Thymus (tissue), 14 donors: ENCODE measurements at places on chromosomes 7 and 10.

DNA sequence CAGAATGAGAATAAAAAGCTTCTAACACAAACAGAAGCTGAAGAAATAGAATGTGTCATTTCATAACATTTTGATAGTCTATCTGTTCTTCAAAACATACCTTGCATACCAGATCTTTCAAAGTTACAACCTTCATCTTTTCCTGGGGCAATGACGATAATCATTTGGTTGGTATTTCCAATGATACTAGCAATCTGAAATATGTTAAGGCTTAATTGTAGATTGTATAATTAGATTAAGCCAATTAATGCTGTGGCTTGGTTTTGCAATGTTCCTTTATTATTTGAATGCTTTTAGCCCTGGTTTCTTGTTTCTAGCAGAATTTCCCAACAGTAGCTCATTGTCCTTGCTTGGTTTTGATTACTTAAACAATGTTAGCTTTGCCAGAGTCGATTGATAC lies 84.6 kb downstream of the CABCOCO1 start:
- DNase-seq, result no peak

GRCh38 chr10:116271593-116272439 lies 1.2 kb downstream of the GFRA1 start:
- DNase-seq, result no peak

DNA sequence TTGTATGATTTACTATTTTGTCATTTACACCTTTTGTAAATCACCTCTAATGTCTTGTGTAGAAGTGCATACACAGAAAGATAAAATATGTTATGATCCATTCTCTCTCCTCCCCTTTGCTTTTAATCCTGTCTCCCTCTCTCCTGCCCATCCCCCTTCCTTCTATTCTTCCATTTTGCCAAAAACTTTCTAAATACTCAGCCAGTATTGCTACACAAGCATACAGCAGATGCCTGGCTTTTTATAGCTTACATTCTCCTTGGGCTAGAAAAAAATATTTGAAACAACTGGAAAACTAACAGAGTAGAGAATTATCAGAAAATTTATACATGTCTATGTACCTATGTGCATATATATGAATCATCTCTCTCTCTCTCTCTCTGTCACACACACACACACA lies 308.7 kb upstream of the BMPER start:
- no peak for DNase-seq

GRCh38 chr10:130188195-130189175 lies 52.3 kb downstream of the GLRX3 start:
- no peak for DNase-seq

- DNase-seq, result no peak
These were observed 185.1 kb upstream of the NOBOX start for GRCh38 chr7:144588559-144589051.

DNA sequence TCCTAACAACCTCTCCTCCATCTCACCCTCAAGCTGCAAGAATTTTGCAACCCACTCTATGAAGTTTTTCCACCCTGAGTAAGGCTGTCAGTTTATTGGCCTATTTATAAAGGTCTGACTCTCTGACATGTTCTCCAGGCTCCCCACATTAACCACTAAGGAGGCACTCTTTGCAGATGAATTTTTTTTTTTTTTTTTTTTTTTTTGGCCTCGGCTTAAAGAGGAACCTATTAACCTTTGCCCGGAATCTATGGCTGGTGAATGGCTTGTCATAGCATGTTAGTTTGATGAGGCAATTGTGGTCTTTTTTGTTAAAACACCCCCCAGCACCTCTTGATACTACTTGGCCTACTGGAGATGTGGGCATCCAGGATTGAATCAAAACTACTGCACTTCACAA lies 57.1 kb downstream of the TBXAS1 start:
- no peak for DNase-seq

DNA sequence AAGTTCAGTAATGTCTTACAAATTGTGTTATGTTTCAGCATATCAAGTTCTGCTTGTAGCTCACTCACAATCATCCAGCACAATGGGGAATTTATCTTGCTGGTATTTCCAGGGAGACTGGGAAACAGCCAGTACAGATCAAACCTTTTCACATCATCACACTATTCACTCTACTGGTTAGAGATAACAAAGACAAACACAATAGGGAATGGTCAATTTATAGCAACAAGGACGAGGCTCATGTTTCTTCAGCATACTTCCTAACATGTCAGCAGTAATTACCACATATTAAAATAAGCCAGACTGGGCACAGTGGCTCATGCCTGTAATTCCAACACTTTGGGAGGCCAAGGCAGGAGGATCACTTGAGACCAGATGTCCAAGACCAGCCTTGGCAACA lies 38.3 kb downstream of the TOMM7 start:
- DNase-seq, result no peak

DNA sequence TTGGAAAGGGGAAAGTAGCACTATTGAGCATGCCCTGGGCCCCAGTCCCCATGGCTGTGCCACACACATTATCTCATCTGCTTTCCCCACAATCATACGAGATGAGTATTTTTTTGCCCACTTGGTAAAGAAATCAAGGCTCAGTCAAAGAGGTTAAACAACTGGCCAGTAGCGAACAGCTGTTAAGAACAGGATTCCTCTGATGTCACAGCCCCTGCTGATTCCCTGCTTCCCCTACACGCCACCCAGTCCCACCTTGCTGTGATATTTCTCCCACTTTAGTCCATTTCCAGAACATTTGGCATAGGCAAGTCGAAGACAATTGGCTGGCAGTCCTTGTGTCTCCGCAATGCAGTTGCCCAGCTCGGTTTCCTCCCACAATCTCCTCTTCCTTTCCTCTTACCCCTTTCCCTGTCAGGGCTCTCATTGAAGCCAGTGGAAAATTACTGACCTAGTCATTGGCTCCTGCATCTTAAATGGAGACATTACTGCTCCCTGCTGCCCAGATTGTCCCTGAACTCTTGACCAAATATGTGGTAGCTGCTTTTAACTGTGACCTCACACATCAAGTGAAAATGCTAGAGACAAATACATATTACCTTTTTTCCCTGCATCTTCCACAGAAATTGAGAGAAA lies 56.5 kb upstream of the EEPD1 start:
- DNase-seq, result no peak

GRCh38 chr7:137790828-137791227 lies 55.9 kb downstream of the DGKI start:
- DNase-seq, result no peak

GRCh38 chr7:121102619-121103018 lies 114.1 kb downstream of the CPED1 start:
- DNase-seq, result no peak

- no peak for DNase-seq
These were observed 9.6 kb upstream of the AGMO start for GRCh38 chr7:15571301-15571878.

- DNase-seq, result no peak
These were observed 230.5 kb downstream of the ARHGAP21 start for GRCh38 chr10:24493165-24493564.

- DNase-seq, result no peak
These were observed 123.6 kb downstream of the RNF216 start for GRCh38 chr7:5657901-5658300.

- DNase-seq, result no peak
These were observed 57.0 kb upstream of the PRKCQ start for GRCh38 chr10:6637053-6637452.

GRCh38 chr7:68904630-68905029 lies 693.6 kb upstream of the AUTS2 start:
- DNase-seq, result no peak

GRCh38 chr10:94251568-94251967 lies 111.2 kb downstream of the NOC3L start:
- DNase-seq, result no peak

DNA sequence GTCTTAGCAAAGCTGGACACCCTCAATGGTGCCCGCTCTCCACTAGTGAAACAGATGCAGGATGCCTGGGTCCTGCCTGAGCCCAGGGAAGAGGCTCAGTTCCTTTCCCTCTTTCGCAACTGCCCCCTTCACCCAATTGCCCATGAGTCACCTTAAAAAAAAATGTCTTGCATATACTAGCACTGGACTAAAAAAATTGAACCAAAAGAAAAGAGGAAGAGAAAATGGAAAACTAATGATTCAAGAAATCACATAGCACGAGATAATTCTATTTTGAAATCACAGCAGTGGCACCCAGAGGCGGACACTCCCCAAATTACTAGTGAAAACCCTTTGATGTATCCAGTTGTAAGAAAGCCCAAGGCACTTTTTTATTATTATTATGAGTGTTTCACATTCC lies 972.5 kb downstream of the LRMDA start:
- DNase-seq, result no peak

DNA sequence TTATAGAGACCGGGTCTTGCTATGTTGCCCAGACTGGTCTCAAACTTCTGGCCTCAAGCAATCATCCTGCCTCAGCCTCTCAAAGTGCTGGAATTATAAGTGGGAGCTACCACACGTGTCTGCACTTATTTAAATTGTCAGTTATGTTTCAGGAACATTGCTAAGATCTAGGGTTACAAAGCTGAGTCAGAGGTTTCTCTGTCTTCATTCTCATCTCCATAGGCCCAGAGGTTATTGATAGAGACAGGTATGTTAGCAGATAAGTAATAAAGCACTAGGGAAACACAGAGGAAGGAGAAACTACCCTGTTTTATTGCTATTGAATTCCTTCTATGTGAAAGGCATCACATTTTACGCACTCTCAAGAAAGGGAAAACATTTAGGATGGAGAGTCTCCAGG lies 214.1 kb downstream of the REEP3 start:
- DNase-seq, result no peak

DNA sequence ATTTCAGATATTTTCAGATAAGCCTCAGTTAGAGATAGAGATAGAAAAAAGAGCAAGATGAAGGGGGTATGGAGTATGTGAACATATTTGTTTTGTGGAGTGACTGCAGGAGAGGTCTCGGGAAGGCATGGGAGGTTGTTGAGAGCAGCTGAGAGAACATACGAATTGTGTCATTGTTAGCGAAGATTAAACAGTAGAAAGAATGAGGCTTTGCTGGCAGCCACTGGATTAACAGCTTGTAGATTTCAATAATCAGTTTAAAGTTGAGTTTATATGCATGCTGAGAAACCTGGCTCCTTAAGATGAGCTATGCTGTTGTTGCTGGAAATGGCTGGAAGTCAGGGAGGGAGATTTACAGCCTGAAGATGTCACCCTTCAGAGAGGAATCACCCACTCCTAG lies 100.9 kb upstream of the SORCS3 start:
- DNase-seq, result no peak
